Cortex of kidney (tissue), 1 donor: ENCODE measurements at places on chromosomes 5 and 9.

DNA sequence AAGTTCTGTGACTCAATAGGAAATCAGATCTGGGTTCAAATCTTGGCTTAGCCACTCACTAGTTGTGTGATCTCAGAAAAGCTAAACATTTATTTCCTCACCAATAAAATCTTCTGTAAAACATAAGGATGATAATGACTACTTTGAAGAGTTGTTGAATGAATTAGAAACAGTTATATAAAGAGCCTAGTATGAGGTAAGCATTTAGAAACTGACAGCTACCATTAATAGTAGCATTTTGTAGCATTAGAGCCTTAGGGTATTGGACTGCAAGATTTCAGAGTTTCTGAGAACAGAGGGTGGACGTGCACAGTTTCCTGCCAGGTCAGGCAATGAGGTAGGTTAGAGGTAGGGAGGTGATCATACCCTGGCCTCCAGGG, 293.2 kb downstream of the CWC27 start:
- no peak for DNase-seq

DNA sequence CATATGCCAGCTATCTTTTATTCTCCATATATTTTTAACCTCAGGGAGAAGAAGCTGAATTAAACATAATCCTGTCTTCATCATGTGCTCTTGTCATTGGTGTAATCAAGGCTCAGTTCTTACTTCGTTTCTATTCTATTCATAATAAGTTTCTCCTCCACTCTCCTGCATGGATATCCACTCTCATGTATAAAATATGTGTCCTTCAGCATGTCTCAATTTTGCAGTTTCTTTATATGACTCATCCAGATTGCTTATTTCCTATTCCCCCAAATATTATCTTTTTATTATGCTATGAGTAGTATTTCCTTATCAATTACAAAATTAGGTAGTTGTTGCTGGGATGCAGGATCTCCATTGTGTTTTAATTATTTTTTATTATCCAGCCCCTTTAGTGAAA, 643.7 kb upstream of the ACO1 start:
- no peak for DNase-seq

DNA sequence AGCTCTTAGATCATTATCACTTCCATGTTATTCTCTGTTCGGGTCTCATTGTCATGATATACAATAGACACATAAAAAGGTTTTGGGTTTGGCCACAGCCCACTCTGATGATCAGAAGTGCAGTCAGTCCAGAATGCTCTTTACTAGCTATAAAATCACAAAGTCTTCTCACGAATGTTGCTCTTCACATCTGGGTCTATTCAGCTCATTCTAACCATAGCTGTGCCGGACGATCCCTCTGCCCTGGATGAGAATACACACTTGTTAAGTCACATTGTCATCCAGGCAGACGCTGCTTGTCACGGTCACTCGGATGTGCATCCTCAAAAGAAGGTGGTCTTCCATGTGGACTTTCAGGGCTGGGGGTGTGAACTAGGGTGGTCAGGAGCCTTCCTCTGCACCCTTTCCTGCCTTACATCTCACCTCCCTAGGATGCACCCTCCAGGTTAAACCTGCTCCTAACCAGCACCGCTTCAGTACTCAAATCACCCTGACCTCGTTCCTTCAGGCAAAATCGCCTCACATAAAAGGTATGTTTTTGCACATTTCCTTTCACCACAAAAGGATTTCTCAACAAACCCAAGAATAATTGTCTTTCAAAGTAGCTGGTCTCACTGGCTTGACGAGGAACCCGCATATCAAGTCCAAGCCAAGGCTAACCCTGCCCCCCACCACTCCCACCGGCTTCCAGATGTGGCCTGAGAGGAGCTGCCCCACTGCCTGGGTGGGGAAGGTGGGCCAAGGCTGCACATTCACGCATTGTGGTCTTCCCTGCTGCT, 21.9 kb downstream of the ANKH start:
- no peak for DNase-seq

GRCh38 chr5:149063017-149063687, at the start of gene SH3TC2:
TSS of gene SH3TC2 (minus strand) at chr5:149063062. CDS start at chr5:149063022, 40 bp downstream.
- no peak for DNase-seq

GRCh38 chr9:128809831-128810230, 8.5 kb upstream of the ENDOG start:
- DNase-seq, result no peak

DNA sequence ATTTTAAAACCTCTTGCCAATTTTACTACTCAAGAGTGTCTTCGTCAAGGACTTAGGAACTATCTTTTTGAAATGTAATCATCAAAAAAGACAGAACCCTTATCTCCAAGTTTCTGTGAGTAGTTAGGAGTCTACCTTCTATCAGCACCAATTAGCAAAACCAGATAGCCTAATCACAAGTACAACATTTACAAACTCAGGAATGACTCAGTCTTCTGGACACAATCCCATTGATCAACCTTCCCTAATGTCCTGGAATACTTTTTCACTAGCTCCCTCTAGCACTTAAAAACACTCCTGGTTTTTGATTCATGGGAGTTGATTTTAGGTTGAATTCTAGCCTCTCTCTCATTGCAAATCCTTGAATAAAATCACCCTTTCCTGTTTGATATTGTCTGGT, 680.7 kb downstream of the PRR16 start:
- DNase-seq, result no peak

- no peak for DNase-seq
Observed at GRCh38 chr5:72600391-72600981, 93.3 kb upstream of the ZNF366 start.

DNA sequence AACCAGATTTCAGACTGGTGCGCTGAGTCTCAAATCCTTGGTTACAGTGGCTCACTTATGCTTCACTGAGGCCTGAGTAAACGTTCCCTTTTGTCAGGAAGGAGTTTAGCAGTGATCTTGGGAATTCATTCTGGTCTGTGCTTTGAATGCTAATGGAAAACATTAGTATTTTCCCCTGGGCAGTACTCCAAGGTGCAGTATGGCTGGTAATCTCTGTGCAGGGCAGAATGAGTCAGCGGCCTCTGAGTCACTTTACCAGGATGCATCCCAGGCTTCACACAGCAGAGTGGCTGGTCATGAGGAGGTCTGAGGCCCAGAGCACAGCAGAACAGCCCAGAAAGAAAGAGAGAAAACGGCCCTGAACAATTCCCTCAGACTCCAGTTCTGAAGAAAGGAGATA, 54.0 kb downstream of the PCA3 start:
- no peak for DNase-seq

- no peak for DNase-seq
Observed at GRCh38 chr9:21711504-21711903, 90.9 kb upstream of the MTAP start.
